ENCODE measurements at places on chromosomes 16 and 17. TPM values are rescaled to one million over a fixed set of nuclear protein-coding genes. Genes with fewer than 3 reads are reported as not detected.

Gene SLC47A1
- 3.4 TPM for total RNA-seq

Gene CTRB2
- not detected for total RNA-seq

Gene CLEC10A
- total RNA-seq, result 0.54 TPM

Gene BICDL2
- total RNA-seq, result not detected

Gene PLLP
- total RNA-seq, result 7.4 TPM

Gene DNAH17
- total RNA-seq, result 0.09 TPM

Gene TLCD3B
- 0.09 TPM for total RNA-seq

Gene FUS
- 39.0 TPM for total RNA-seq

Gene C16orf89
- total RNA-seq, result not detected

Gene KCNH4
- under 0.01 TPM for total RNA-seq

Gene LPCAT2
- 42.9 TPM for total RNA-seq

Gene KLHL10
- total RNA-seq, result not detected

All from endothelial cell of coronary artery (primary cell).